ENCODE measurements at places on chromosomes 3 and 15.
A peak's percentile ranks its signal among the peaks of the same experiment; 100 is the strongest.

GRCh38 chr3:98612587-98612986, 19.2 kb upstream of the CPOX start:
- peak; percentile 76 for DNase-seq

DNA sequence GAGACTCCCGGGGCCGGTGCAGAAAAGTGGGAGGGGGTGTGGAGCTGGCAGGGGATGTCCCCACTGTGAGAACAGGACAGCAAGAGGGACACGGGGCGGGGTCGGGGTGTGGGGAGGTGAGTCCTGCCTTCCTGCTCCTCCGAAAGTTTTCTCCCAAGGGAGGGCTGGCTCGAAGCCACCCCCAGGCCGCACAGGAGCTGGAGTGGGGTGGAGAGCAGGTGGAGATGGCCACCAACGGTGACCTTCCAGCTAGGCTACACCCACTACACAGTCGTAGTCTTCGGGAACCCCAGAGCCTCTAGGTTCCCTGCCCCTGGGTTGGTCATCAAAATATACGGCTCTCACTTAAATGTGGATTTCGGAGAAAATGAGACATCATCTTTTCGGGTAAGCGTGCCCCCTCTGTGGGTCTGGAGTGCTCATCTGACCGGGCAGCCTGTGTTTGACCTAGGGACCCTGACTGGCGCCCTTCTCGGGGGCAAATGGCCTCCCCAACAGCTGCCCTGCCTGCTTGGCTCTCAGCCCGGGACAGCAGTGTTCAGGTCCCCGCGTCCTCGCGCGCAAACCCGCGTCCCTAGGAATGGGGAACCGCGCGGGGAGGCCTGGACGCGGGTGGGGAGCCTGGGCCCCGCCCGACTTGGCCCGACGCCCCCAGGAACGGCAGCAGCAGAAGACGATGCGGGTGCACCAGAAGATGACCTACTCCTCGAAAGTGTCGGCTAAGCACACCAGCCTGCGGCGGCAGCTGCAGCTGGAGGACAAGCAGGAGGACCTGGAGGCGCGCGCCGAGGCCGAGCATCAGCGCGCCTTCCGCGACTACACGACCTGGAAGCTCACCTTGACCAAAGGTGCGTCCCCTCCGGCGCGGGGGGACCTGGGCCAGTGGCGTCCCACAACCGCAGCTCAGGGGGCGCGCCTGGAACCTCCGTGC, 21.2 kb downstream of the CFAP100 start:
- DNase-seq = no peak

- no peak for DNase-seq
Measured at GRCh38 chr3:132222868-132223538, 94.2 kb upstream of the ACP3 start.

DNA sequence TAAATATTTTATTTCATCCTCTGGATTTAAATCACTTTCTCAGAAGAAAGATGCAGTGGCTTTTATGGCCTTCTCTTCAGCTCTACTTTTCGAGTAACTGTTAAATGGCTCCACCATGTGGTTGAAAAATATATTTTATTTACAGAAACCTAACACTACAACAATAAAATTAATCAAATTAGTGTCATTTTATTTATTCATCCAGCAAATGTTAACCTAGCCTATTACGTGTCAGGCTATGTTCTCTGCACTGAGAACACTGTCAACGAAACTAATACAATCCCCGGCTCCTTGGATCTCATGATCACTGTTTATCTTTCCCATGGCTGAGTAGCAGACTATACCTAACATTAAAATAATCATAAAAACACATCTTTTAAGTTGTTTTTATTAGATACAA, 148.0 kb upstream of the OSTN start:
- DNase-seq = no peak

DNA sequence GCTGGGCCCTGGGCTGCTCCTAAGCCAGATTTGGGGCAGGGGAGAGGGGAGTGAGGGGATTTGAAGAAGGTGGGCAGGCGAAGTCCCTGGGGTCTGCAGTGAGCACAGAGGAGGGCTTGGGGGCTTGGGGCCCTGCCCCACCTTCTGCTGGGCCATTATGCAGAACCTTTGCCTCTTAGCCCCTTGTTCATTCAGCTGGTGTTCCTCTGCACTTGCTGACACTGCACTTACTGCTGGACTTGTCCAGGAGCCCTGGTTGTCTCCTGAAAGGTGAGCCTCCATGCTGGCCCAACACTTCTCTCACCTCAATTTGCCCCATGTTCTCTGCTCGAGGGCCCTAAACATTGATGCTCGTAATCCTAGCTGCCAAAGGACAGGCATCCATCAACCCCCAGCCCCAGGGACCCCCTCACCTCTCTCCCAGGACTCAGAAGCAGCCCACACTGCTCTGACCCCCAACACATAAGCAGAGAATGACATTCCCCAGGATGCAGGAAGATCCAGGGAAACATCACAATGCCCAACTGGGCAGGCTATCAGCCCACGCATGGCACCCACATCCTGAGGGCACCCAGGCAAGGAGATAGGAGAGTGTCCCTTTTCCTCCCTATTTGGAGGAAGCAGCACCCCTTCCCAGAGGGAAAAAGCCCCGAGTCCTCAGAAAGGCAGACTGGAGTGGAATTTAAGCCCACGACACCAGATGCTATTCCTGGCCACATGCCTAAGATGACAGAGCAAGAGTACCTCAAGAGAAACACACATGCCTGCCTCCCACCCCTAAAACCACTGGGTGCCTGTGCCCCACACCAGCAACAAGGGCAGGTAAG, 76.8 kb downstream of the ADCY5 start:
- no peak for DNase-seq

GRCh38 chr15:76342382-76343201, 6.0 kb downstream of the ISL2 start:
- DNase-seq = peak; percentile 83
